Activated T-cell treated with anti-CD3 and anti-CD28 coated beads, Interleukin-2, amount 50 U/mL, for 24 hours (primary cell): ENCODE measurements at places on chromosomes 4 and X.

- DNase-seq: no peak
Observed at GRCh38 chr4:149781150-149781549, 34.5 kb downstream of the IQCM start.

- DNase-seq: no peak
Observed at GRCh38 chr4:122920473-122920872, 1.9 kb downstream of the NUDT6 start.

DNA sequence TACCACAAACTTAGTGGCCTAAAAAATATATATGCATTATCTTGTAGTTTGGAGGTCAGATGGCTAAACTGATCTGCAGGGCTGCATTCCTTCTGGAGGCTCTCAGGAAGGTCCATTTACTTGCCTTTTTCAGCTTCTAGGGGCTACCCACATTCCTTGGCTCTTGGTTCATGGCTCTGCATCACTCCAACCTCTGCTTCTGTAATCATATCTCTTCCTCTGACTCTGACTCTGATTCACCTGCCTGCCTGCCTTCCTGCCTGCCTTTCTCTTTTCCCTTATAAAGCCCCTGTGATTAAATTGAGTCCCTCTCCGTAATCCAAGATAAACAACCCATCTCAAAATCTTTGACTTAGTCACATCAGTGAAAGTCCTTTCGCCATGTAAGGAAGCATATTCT, 25.0 kb upstream of the FRMPD4 start:
- no peak for DNase-seq

GRCh38 chrX:24955372-24955930, 60.3 kb downstream of the ARX start:
- DNase-seq: no peak

DNA sequence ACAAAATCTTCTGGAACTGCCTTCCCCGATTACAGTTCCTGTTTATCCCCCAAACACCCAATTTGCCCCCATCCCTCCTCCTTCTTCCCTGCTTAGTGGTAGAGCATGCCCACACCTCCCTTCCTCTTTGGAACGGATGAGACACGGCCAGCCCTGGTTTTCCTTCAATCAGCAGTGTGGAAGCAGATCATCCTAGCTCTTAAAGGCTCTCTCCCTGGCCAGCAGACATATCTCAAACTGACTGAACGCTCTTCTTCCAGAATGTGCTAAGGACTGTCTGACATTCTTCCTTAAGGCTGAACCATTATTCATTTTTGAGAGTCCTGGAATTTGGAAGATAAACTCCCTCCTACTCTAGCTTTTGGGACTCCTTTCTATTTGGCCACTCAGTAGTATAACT, 161.1 kb downstream of the TRIML1 start:
- no peak for DNase-seq
